ENCODE measurements at places on chromosomes 1 and 21. TPM values are rescaled to one million over a fixed set of nuclear protein-coding genes. Genes with fewer than 3 reads are reported as not detected.

The ATP6V1G3 gene
- total RNA-seq, result not detected

The IRF6 gene
- total RNA-seq, result 0.10 TPM

The KRTAP19-3 gene
- total RNA-seq, result not detected

The MAP7D1 gene
- 95.6 TPM for total RNA-seq

The C8A gene
- 0.19 TPM for total RNA-seq

The OXCT2 gene
- 1.9 TPM for total RNA-seq

The HES3 gene
- not detected for total RNA-seq

The RPTN gene
- total RNA-seq, result not detected

The PRUNE1 gene
- total RNA-seq, result 10.9 TPM

The CASZ1 gene
- 9.8 TPM for total RNA-seq

The LRRC39 gene
- 0.13 TPM for total RNA-seq

The ELAPOR1 gene
- total RNA-seq, result not detected

The COL24A1 gene
- 2.4 TPM for total RNA-seq

The IL22RA1 gene
- total RNA-seq, result 0.08 TPM

The BCL2L15 gene
- total RNA-seq, result 0.87 TPM

The ADAM15 gene
- total RNA-seq, result 38.8 TPM

The NPHP4 gene
- total RNA-seq, result 10.5 TPM

The OR10J1 gene
- not detected for total RNA-seq

The OPTC gene
- total RNA-seq, result not detected

The RBM11 gene
- not detected for total RNA-seq

The LRRC7 gene
- total RNA-seq, result not detected

The SHISA4 gene
- not detected for total RNA-seq

The ITLN1 gene
- not detected for total RNA-seq

The SLC41A1 gene
- total RNA-seq, result 0.40 TPM

The LCE1F gene
- not detected for total RNA-seq

The TNFRSF1B gene
- 87.2 TPM for total RNA-seq

The LEFTY2 gene
- not detected for total RNA-seq

The TTC34 gene
- 0.35 TPM for total RNA-seq

The KCNA2 gene
- total RNA-seq, result 0.08 TPM

The OLIG2 gene
- not detected for total RNA-seq

The IFI44L gene
- total RNA-seq, result 193 TPM

The ARMH1 gene
- total RNA-seq, result 18.1 TPM

The CGN gene
- 6.6 TPM for total RNA-seq

The SPATA6 gene
- total RNA-seq, result not detected

The TFAP2E gene
- 0.93 TPM for total RNA-seq

The LRRC71 gene
- not detected for total RNA-seq

The KCNH1 gene
- total RNA-seq, result not detected

The C4BPA gene
- 0.21 TPM for total RNA-seq

The CYP4Z1 gene
- not detected for total RNA-seq

The IVL gene
- 12.1 TPM for total RNA-seq

The CD101 gene
- total RNA-seq, result 4.5 TPM

The LEMD1 gene
- total RNA-seq, result not detected

The GJC2 gene
- 0.44 TPM for total RNA-seq

Data from GM12878 (cell line).